HEK293T (cell line): ENCODE measurements at places on chromosomes 11 and 22.

DNA sequence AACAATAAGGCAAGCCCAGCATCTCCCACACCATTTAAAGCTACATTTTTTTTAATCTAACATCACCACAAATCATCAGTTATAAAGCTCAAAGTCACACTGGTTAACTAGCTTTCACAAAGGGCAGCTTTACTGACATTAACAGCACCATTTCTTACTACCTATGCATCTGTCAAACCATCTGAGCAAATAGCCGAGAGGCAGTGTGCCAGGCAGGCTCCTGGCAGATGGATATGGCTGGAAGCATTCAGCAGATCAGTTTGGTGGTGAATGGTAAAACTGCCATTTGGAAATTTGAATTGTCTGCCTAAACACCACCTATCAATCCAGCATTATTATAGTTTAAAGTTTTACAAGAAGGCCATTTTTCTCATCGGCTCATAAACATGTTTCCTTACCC is 131.2 kb downstream of the TTC28 start:
- no peak for DNase-seq

DNA sequence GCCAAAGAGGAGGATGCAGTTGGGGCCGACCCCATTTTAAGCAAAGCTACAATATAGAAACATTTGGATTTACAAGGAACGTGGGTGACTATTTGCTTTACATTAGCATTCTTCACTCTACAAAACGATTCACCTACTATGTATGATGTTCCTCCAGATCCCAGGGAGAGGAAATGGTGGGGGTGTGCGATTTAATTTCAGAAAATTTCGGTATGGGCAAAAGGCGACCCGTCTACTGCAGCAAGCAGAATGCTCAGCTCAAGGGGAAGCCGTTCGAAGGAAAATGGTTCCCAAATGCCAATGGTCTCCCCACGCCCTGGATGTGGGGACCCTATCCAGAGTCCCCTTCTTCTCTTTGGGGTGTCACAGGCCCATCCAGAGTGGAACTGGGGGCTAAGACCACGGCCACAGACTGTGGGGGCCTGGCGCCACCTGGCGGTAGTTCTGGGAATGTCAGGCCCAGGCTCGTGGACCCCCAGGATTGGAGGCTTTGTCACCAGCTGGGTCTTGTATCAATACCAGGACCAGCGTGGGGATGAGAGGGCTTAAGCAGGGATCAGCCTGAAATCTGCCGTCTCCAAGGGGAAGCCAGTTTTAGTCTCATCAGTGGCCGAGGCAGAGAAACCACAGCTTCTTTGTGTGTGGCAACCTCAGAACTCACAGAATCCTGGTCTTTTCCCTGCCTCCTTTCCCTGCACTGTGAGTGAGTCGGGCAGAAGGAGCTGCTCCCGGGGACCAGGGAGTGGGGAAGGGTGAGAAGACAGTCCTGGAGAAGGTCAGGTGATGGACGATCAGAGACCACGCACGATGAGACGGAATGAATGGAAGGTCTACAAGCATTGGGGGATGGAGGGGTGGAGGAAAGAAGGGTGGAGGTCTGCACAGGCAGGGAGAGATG is 8.4 kb downstream of the LRRC10B start:
- DNase-seq: peak; percentile 79

DNA sequence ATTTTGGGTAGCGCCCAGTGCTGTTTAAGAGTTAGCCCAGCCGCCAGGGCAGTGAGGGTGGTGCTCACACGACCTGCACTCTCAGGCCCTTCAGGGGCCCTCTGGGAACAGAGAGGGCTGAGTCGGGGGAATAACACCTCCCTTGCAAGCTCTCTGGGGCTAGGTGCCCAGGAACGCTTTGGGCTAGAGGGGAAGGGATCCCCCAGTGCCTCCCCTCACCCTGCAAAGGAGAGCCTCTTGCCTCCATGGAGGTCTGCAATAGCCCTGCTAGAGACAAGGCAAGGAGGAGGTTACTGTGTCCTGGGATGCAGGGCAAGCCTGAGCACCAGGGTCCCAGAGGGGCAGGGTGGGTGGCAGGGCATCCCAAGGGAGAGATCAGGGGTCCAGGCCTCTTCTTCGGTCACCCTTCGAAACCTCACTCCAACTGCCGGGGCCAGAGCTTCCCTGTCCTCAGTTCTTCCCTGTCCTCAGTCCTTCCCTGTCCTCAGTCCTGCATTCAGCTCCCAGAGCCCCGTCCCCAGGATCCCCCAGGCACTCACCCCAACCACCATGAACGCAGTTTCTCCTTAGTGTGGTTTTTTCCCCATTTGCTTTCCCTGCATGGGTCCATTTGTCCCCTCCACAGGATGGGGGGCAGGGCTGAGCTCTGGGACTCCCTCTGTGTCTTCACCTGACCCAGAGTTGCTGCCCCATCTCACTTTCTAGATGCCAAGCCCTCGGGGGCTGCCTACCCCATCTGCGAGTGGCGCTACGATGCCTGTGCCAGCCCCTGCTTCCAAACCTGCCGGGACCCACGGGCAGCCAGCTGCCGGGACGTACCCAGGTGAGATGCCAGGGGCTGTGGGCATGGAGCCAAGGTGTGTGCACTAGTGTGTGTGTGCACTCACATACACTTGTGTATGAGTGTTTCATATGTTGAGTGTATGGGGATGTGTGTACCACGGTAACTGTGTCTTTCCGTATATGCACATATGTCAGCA is 60.8 kb downstream of the OTOG start:
- DNase-seq: no peak

- DNase-seq: no peak
These were observed 19.8 kb downstream of the EIF1AD start for GRCh38 chr11:65981972-65982823.

DNA sequence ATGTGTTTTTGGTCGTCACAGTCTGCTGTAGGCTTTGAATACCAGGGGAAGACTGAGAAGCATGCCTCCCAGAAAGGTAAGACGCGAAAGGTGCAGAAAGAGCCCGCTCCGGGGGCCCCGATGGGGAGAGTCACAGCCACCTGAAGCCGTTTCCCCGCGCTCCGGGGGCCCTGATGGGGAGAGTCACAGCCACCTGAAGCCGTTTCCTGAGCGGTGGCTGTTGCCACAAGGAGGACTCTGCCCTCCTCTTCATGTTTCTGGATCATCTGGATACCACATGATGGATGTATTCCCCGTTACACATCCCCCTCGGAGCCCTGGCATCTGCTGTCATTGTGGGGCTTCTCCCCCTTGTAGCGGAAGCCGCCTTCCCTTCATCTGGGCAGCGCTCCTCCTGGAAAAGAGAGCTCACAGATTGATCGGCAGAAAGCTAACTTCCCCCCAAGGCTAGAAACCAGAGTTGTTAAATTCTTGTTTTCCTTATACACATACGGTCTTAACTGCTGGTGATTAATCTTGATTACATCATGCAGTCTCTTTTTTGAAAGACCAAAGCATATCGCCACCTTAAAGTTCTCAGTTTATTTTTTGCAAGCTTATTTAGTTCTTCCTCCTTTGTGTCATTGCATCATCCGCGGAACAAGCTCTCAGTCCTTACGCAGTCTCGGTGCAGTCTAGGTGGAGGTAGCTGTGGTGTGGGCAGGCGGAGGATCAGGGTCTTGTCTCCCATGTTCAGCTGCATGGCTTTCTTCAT is 17.5 kb downstream of the CTTN start:
- no peak for DNase-seq

DNA sequence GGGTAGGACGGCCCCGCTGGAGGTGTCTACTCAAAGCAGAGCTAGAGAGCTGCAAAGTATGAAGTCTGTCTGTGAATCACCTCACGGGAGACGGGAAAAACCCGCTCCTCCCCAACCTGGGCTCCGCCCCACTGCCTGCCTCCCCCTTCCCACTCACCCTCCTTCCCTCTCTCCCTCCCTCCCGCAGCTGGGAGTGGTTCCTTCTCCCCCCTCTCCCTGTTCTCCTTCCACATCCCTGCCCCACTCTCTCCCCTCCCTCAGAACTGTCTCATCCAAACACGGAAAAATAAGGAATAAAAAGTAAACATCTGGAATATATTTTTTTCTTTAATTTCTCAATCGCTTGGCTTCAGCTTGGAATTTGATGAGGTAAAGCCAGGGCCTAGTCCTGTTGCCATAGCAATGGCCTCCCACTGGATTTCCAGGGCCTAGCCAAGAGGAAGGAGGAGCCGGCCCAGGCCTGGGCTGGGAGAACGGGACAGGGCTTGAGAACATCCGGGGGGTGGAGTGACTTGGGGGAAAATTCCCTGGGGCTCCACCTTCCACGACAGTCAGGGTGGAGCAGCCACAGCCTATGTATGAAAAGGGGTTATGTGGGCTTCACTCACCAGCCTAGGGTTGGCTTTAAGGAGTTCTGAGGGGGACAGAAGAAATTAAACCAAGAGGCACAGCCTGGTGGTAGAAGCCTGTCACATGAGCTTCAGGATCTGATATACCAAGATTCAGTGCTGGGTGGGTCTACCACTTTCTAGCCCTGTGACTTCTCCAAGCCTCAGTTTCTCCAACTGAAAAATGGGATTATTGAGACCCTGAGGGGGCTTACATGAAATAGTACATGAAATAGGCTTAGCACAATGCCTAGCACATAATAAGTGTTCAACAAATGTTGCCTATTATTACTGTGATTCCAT is 2.2 kb downstream of the TNKS1BP1 start:
- peak; percentile 58 for DNase-seq

GRCh38 chr22:35630387-35630793 is 13.3 kb upstream of the MB start:
- DNase-seq: no peak

DNA sequence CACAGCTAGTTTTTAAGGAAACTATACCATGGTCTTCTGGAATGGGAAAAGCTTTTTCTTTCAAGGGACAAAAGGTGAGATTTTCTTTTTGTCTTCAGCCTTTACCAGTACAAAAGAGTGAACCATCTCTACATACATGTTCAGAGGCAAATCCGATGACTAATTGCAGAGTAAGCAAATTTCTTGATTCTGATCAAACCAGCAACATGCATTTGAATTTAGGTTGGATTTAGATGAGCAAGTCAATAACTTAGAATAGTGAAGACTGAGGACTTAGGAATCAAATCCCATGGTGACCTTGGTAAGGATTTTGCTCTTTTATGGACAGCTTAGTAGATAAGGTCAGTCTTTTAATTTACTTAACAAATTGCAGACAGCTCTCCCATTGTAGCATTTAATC is 65.9 kb upstream of the BLID start:
- no peak for DNase-seq

- no peak for DNase-seq
These were observed 5.6 kb downstream of the OSBPL5 start for GRCh38 chr11:3159296-3160190.

DNA sequence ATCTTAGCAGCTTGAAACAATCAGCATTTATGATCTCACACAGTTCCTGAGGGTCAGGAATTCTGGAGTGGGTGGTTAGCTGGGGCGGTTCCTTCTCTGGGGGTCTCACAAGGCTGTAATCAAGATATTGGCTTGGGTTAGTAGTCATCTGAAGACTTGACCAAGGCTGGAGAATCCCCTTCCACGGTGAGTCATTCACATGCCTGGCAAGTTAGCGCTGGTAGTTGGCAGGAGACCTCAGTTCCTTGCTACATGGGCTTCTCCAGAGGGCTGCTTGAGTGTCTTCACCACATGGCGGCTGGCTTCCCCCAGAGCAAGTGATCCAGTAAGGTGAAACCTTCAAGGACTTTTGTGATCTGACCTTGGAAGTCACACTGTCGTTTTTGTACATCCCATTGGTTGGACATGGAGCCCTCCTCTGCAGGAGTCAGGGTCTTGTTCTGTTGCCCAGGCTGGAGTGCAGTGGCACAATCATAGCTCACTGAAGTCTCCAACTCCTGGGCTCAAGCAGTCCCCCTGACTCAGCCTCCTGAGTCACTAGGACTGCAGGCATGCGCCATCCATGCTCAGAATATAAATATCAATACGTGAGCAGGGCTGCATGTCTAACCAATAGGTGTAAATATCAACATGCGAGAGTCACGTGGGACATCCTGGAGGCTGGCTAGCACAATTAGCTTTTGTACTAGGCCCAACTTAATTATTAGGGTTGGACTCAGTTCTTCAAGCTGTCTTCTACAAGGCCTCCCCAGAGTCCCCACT is 7.2 kb upstream of the NIPSNAP1 start:
- DNase-seq: no peak

DNA sequence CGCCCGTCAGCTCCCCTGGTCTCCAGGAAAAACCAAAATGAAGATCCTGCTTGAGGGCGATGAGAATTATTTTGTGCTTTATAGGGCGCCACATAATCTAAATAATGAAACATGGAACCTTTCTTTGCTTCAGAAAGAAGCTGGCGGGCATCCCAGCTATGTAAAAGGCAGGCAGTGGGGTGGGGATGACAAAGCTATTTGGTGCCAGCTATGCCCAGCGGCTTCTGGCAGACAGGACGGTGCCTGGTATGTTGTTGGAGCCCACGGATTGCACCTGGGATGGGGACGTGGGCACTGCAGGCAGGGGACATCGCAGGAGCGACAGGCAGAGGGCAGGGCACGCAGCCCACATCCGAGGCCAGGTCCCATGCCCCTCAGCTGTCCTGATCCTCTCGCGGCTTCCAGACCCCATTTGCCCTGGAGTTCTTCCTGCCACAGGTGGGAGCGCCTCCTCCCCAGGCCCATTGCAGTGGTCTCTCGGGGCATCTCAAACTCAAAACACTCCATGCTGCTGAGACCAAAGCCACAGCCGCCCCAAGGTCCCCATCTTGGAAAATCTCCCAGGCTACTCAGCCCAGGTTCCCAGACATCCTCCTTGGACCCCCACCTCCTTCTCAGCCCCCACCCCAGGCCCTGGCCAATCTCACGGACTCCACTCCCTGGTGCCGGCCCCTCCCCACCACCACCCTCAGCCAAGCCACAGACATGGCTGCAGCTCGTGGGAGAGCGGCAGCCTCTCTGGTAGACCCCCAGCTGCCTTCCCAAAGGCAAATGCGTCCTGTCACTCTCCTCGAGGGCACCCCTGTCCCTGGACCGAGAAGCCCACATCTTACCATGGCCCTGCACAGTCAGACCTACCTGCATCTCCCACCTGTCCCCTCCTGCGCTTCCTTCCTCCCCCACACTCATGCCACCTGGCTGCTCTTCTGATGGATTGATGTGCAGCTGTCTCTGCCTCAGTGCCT is 45.7 kb downstream of the SHISAL1 start:
- no peak for DNase-seq

DNA sequence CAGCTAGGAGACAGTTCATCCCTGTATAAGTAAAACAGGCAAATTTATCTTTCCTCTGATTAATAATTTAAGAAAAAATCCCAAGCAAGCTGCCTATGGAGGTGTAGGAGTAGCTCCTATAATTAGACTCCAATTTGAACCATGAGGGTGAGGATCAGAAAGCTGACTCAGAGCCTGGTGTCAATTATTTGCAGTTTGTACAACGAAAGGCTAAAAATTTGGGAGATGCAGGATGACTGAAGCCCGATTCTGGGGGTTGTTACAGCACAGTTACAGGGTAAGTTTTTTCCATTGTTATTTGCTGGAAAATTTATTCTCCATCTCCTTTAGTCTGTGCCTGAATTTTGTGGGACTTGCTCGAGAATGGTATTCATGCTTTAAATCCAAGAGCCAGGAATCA is 359.4 kb upstream of the CCDC90B start:
- no peak for DNase-seq

DNA sequence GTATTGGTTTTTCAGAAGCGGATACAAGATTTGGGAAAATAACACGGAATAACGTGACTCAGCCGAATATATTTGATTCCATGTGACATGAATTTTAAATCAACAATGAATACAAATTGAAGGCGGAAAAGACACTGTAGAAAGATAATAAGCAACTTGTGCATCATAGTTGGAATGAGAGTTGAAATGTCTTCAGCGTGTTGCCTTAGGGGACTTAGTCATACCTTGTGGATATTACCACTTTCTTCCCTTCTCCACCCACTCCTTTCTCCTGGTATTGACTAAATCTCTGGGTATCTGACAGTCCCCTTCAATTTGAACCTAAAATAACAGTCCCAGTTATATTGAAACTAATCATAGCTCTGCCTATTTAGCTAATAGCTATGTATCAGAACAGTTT is 2373.1 kb upstream of the RAG2 start:
- no peak for DNase-seq

GRCh38 chr11:113493206-113493605 is 18.0 kb upstream of the DRD2 start:
- no peak for DNase-seq
